Stimulated activated CD8-positive, alpha-beta memory T cell treated with anti-CD3 and anti-CD28 coated beads, Interleukin-4, amount 100 ng/mL, for 1 hour (primary cell): ENCODE measurements at places on chromosomes 1 and 21.

GRCh38 chr1:167499664-167500101 lies 18.6 kb downstream of the CD247 start:
- DNase-seq = no peak

DNA sequence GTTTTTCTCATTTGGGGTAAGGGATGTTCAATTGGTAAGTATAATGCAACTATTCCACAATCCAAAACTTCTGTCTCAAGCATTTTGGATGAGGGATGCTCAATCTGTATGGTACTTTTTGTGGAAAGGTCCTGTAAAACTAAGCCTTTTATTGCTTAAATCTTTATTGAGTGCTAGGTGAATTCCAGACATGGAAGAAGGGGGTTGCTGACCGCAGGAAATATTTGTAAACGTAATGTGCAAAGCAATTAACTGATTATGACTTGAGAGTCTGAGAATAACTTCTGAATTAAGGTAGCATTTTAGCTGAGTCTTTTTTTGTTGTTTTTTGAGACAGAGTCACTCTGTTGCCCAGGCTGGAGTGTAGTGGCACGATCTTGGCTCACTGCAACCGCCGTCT lies 3.1 kb downstream of the AKIRIN1 start:
- DNase-seq = no peak

- no peak for DNase-seq
Observed at GRCh38 chr1:2341706-2342383, 49.5 kb downstream of the MORN1 start.

GRCh38 chr1:3380469-3380868 lies 74.0 kb upstream of the ARHGEF16 start:
- no peak for DNase-seq

DNA sequence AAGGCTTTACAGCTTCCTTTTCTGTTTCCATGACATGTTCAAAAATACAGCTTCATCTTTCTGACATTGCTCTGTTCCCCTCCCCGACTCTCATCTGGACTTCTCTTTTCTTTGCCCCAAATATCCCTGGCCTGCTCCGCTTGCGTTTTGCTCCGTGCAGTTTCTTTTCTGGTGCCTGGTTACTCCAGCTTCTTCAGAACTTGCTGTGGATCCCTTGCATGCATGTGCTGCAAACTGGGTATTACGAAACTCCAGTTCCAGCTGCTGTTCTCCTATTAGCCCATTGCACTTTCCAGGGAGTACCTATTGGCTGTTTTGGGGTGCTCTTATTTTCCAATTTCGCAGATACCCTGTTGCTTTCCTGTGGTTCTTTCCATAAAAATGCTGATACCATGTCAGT lies 9.9 kb upstream of the NDC1 start:
- DNase-seq = no peak

- no peak for DNase-seq
Observed at GRCh38 chr1:63327417-63328054, 5.2 kb downstream of the FOXD3 start.

- no peak for DNase-seq
Observed at GRCh38 chr1:2304921-2305681, 77.0 kb downstream of the SKI start.

GRCh38 chr1:182054698-182055326 lies 6.7 kb downstream of the ZNF648 start:
- no peak for DNase-seq

DNA sequence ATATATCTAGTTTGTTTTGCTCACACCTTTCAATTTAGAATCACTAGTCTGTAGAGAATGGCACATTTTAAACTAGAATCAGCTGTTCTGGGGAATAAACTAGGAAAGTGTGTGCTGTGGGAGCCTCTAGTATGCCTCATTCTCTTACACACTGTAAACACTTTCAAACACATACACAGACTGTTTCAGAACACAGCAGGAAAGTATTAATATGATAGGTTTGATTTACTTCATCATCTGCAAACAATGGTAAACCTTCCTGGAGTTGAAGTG lies 67.1 kb upstream of the ABCG1 start:
- no peak for DNase-seq

GRCh38 chr1:94876362-94876761 lies 50.5 kb downstream of the CNN3 start:
- DNase-seq = no peak

DNA sequence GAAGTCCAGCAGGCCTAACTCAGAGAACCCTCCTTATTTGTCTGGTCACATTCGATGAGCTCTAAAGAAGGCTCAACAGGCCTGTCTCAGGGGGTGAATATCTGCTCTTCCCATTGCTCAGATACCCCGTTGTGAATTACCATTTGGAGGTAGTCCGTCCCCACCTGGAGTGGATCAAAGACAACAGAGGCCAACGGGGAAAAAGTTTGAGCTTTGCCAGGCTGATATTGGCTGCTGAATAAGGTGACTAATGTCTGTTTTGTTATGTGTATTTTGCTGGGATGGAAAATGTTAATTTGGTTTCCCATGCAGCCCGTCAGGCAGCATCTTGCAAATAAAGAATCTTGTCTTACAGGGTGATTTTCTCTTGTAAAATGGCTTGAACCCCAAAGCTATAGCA lies 69.2 kb upstream of the EPS8L3 start:
- no peak for DNase-seq

DNA sequence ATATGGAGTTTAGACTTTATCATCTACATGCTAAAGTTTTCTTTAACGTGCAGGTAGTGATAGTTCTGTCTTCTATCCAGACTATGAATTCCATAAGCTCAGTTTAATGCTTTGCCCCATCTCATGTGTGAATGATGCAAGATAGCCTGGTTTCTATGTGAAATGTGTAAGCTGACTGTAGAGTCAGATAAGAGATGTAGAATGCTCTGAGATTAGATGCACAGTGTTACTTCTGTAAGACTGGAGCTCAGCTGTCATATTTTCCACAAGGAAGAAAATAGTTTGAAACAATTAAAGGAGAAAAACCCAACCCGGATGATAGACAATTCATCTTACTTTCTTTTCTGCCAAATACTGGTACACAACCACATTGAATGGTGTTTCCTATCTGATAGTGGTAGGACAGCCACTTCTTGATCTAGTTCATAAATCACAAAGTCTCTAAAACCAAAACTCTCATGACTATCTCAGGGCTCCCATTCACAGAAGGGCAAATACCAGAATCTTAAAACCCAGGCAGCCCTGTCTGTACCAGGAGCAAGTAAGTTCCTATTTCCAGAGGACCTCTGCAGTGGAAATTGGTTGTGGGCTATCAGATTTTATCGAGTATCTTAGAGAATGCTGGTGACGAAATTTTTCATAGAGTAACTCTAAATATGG lies 50.6 kb downstream of the TBX15 start:
- DNase-seq = no peak

- DNase-seq = no peak
Observed at GRCh38 chr1:86788300-86789206, 84.2 kb downstream of the SH3GLB1 start.

DNA sequence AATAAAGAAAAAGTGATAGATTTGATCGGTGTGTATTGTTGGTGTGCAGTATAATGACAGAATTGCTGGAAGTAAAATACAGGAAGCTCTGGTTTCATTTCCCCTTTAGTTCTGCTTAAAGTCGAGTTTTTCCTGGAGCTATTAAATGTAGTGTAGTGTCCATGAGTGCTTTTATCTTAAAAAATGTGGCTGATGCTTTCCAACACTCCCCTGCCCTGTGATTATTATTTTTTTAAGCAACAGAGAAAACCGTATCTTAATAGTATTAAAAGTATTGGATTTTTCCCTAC lies 1.1 kb downstream of the LGALS8 start:
- no peak for DNase-seq

DNA sequence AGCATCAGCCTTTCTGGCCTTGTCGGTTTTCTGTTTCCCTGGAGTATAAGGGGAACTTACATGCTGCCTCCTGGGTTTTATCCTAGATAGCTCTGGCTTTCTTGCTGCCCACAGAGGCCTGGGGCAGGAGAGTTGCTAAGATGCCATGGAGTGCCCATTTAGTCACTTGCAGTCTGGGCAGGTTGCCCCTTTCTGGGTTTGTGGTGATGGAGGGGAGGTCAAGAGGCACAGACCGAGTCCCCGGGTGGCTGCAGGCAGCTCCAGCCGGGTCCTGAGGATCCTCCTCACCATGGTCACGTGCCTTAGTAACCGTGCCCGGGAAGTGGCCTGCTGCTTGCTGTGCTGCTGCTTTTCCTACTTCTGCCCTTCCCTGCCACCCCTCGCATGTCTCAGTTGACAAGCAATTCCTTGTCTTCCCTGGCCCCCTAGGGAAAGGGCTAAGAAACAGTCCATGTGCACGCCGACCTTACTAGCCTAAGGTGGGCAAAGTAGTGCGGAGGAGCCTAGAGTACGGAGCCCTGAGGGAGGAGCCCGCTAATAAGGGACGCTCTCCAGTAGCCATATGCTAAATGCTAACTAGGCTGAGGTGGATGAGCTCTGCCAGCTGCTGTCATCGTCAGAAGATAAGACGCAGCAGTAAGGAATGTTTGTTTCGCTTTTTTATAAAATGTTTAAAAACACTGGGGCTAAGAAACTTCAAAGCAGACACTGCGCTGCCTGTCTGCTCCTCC lies 34.8 kb downstream of the CLCA1 start:
- no peak for DNase-seq

DNA sequence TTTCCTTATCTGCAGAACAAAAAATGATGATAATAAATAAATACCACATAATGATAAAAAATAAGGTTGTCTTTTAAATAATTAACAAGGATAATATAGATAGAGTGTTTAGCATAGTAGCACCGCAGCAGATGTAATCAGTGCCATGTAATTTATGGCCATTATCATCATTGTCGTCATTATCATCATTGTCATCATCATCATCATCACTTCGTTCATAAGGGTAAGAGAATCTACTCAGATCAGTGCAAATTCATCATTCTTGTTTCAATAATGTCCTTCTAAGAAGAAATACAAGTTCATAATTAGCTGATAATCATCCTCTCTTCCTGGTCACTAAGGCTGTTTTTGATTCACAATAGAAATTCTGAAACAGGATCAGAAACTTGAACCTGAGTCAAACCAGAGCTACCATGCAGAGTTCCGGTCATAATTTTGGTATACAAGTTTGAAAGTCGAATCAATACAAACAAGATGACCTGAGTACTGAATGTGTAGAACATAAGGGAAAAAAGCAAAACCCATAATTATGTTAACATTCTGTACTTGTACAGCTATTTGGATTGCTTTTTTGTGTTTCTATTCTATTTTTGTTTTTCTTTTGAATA lies 172.0 kb downstream of the LRRC40 start:
- DNase-seq = no peak

- no peak for DNase-seq
Observed at GRCh38 chr21:44010429-44010828, 1.7 kb upstream of the TRAPPC10 start.

- DNase-seq = peak; percentile 40
Observed at GRCh38 chr1:6028042-6028850, 17.4 kb upstream of the KCNAB2 start.
